ENCODE measurements at places on chromosomes 11 and 22.

DNA sequence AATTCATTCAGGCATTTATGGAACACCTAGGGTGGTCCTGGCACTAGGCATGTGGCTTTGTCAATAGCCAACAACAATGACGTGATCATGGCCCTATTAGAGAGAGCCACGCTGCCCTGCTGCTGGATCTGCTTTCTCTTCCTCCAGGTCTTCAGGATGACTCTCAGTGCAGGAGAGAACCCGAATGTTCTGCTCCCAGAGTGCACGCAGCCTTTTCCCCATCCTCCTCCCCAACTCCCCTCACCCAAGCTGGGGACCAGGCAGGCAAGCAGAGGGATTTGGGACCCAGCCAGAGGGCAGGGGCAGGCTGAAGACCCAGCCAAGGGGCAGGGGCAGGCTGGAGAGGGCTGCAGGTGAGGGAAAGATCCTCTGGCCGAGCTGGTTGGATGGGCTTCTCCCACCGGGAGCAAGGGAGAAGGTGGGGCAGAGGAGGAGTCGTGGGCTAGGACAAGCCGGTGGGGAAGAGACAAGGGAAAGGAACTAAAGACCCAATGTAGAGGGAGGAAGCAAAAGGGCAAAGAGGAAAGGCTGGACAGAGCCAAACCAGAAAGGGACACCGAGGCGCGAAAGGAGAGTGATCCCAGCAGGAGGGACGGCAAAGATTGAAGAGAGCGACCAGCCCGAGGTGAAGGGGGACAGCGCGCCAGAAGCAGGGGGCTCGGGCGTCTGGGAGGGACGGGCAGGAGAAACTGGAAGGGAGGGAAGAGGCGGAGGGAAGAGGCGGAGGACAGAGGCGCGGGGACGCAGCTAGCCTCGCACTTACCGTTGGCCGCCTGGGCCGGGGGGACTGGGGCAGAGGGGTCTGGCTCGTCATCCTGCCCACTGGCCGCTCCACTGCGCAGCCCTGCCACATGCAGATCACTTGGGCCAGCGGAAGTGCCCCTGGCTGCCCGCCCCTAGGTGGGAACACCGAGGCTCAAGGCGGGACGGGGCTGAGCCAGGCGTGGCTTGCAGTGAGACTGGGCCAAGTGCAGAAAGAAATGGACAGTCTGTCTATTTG, at the start of gene KCTD14:
Gene KCTD14 (minus strand): TSS at position 880 of the 1,000 bp plus-strand sequence. CDS start 27 bp downstream, at position 853.
- DNase-seq = peak; percentile 88

- no peak for DNase-seq
Measured at GRCh38 chr22:37418627-37419369, 8.5 kb downstream of the ELFN2 start.

- no peak for DNase-seq
Measured at GRCh38 chr22:43812890-43813289, 785 bp upstream of the EFCAB6 start.

DNA sequence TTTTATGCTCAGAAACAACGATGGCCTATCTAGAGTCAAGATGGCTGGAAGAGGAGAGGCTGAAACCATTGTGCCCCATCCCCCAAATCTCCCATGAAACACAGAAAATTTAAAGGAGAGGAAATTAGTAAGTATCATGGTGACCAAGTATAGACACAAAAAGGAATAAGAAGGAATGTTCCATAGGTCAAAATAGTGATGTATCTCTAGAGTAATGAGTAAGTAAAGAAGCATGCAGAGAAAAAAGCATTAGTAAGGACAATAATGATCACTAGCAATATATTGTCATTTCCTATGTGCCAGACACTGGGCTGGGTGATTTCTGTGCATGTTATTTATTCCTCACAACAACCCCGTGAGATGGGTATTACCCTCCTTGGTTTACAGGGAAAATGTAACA, 2.6 kb upstream of the SLC22A24 start:
- no peak for DNase-seq

DNA sequence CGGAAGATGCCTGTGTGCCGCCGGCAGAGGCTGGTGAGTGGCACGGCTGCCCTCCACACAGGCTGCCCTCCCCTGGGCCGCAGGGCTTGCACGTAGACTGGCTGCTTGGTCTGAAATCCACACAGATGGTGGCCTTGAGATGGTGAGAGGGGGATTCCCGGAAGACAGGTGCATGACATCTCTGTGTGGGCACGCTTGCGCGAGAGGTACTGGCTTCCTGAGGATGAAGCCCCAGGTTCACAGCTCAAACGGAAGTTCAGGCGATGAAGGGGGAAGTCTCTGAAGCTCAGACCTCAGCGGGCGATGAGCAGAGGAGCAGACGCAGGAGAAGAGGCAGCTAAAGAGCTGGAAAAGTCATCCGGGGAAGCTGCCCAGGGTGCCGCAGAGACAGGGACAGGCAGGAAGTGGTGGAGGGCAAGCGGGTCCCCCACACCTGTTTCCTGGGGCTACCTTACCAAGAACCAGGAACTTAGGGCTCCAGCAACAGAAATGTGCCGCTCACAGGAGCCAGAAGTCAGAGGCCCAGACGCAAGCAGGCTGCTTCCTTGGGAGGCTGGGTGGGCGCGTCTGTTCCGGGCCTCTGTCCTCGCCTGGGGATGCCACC, 7.2 kb downstream of the CRELD2 start:
- DNase-seq = no peak

DNA sequence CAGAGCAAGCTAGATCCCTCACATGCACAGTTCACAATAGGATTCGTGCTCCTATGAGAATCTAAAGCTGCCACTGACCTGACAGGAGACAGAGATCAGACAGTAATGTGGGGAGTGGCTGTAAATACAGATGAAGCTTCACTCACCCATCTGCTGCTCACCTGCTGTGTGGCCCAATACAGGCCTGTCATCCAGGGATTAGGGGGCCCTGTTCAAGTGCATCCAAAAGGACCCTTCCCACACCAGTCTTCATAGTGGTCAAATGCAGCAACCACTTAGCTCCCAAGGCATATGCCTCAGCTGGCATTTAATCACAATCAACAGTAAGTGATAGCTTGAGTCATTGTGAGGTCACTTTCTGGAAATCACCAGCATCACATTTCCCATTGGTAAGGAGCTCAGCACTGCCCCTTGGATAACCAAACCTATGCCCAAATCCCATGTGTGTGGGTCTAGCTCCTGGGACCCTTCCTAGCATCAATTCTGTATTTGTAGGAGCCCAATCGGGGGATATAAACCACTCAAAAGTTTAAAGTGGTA, 65.6 kb downstream of the OR4C45 start:
- DNase-seq = no peak

Measured in urothelium cell line (cell line).